ENCODE measurements at places on chromosomes 2 and 18. TPM values are rescaled to one million over a fixed set of nuclear protein-coding genes. Genes with fewer than 3 reads are reported as not detected.

The COL4A4 gene
- under 0.01 TPM for total RNA-seq

The SCN9A gene
- total RNA-seq = 1.3 TPM

The SLC4A3 gene
- total RNA-seq = 0.25 TPM

The SDC1 gene
- 1.4 TPM for total RNA-seq

The VSNL1 gene
- not detected for total RNA-seq

The DLGAP1 gene
- 3.7 TPM for total RNA-seq

The LAPTM4A gene
- total RNA-seq = 170 TPM

The CHRNG gene
- not detected for total RNA-seq

The IL36B gene
- total RNA-seq = not detected

The CDH7 gene
- under 0.01 TPM for total RNA-seq

The GALNT5 gene
- under 0.01 TPM for total RNA-seq

The TRPM8 gene
- not detected for total RNA-seq

The SPC25 gene
- 3.0 TPM for total RNA-seq

The CNDP2 gene
- 165 TPM for total RNA-seq

The FAP gene
- total RNA-seq = 9.7 TPM

The CAPN10 gene
- total RNA-seq = 31.5 TPM

The IL1A gene
- total RNA-seq = 0.32 TPM

The TGFA gene
- 52.2 TPM for total RNA-seq

The RRM2 gene
- total RNA-seq = 38.2 TPM

The NR4A2 gene
- under 0.01 TPM for total RNA-seq

The GREB1L gene
- total RNA-seq = 1.3 TPM

The TTC31 gene
- 6.0 TPM for total RNA-seq

The RBKS gene
- 1.2 TPM for total RNA-seq

The GALR1 gene
- not detected for total RNA-seq

The LYPD1 gene
- 3.1 TPM for total RNA-seq

The SLC30A3 gene
- 34.7 TPM for total RNA-seq

The REG3A gene
- not detected for total RNA-seq

The ADCYAP1 gene
- total RNA-seq = not detected

The EPB41L3 gene
- total RNA-seq = 27.3 TPM

The MSTN gene
- 0.19 TPM for total RNA-seq

The FER1L5 gene
- not detected for total RNA-seq

The LRRTM4 gene
- total RNA-seq = not detected

The LRP1B gene
- 0.06 TPM for total RNA-seq

The POTEC gene
- total RNA-seq = not detected

The DCDC2C gene
- total RNA-seq = not detected

The FSHR gene
- total RNA-seq = not detected

The RNF125 gene
- total RNA-seq = 4.8 TPM

The SCYGR4 gene
- total RNA-seq = not detected

The ASAP2 gene
- 52.2 TPM for total RNA-seq

The ZAP70 gene
- under 0.01 TPM for total RNA-seq

The IHH gene
- not detected for total RNA-seq

The TRIM43 gene
- not detected for total RNA-seq

The IL36A gene
- total RNA-seq = not detected

The SERPINB4 gene
- total RNA-seq = not detected

The COL4A3 gene
- not detected for total RNA-seq

The UGT1A10 gene
- total RNA-seq = not detected

The UPP2 gene
- total RNA-seq = not detected

The SMYD1 gene
- not detected for total RNA-seq

The FABP1 gene
- total RNA-seq = not detected

The TDRD15 gene
- not detected for total RNA-seq

Measured in bladder microvascular endothelial cell (primary cell).